ENCODE measurements at places on chromosomes 5 and 9.

- peak; percentile 35 for DNase-seq
These were observed 950 bp downstream of the RGMB start for GRCh38 chr5:98774192-98775033.

GRCh38 chr9:27645161-27645840 lies 72.0 kb upstream of the C9orf72 start:
- DNase-seq: no peak

DNA sequence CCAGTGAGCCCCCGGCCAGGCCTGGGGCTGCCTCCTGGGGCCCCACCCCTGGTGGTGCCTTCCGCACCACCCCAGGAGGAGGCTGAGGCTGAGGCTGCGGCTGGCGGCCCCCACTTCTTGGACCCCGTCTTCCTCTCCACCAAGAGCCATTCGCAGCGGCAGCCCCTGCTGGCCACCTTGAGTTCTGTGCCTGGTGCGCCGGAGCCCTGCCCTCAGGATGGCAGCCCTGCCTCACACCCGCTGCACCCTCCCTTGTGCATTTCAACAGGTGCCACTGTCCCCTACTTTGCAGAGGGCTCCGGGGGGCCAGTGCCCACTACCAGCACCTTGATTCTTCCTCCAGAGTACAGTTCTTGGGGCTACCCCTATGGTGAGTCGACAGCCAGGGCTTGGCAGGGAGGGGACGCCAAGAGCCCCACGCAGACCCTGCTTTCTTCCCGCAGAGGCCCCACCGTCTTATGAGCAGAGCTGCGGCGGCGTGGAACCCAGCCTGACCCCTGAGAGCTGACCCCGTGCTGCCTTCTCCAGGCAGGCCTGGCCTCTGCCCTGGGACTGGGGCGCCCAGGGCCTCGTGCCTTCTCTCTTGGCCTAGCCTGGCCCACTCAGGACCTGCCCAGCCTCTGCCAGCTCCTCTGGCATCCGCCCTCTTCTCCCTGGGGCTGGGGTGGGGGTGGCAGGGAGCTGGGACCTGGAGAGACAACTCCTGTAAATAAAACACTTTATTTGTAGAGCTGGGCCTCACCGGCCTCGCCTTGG lies 4.0 kb upstream of the EHMT1 start:
- DNase-seq: no peak

GRCh38 chr9:35757226-35757891 lies 3.3 kb upstream of the MSMP start:
- DNase-seq: peak; percentile 38

DNA sequence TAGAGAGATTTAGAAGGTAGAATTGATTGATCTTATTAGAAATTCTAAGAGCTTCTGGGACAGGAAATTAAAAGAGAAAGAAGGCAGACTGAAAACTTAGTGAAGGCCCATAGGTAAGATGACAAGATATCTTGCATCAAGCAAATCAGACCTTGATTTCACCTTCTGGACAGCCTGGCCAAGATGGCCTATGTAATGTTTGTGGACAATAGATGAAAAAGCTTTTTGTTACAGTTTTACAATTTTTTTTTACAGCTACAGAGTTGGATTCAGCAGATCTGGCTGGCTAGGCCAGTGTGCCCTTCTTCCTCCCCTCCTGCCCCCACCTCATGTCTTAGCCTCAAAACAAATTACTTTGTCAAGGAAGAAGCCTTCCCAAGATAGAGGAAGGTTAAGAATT lies 21.6 kb upstream of the HEMGN start:
- no peak for DNase-seq

- DNase-seq: no peak
These were observed 178.4 kb downstream of the GNA14 start for GRCh38 chr9:77469515-77470231.

GRCh38 chr5:74875994-74876791 lies 10.0 kb upstream of the FAM169A start:
- no peak for DNase-seq

DNA sequence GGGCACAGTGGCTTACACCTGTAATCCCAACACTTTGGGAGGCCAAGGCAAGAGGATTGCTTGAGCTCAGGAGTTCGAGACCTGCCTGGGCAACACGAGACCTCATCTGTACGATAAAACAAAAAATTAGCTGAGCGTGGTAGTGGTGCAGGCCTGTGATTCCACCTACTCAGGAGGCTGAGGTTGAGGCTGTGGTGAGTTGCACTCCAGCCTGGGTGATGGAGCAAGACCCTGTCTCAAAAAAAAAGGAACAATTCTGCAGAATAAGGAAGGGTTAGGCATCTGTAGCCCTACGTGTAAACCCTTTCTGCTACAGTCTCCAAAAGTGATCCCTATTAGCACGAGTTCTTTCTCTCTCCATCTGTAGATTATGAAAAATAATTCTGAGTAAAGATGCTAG lies 19.9 kb downstream of the CDC26 start:
- DNase-seq: no peak

DNA sequence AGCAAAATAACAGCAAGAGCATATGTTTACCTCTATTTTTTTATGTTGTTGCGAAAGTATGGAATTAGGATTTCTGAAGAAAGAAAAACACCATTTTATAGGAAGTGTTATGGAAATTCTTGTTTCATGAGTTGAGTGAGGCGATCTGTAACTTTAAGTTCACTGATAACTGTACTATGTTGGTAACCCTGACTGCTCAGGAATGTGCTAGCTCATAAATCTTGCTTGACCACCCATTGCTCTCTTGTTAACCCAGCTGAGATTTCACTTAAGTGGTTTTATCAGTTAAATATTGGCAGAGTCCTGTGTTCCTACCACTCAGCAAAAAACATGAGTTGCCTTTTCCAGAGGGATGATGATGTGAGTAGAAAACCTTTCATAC lies 91.1 kb upstream of the STARD4 start:
- no peak for DNase-seq

All from pons (tissue), 1 donor.